ENCODE measurements at places on chromosomes 7 and 10.

GRCh38 chr10:71641986-71642385 is 77.6 kb downstream of the C10orf105 start:
- DNase-seq: no peak

DNA sequence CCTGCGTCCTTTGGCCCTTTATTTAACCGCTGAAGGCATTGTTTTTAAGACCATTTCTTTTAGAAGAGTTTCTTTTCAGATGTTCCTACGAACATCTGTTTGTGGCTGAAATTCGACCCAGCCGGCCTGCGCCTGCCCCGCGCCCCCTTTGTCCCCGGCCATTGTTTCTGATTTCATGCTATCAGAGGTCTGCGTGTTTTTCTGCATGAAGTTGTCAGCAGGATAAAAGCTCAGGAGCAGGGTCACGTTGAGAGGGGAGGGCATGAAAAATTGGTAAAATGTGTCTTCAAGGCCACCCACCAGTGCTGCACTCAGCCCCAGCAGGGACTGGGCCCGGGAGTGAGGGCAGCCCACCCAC is 43.1 kb downstream of the NKX6-2 start:
- no peak for DNase-seq

GRCh38 chr7:33554576-33554975 is 350.8 kb upstream of the BMPER start:
- no peak for DNase-seq

DNA sequence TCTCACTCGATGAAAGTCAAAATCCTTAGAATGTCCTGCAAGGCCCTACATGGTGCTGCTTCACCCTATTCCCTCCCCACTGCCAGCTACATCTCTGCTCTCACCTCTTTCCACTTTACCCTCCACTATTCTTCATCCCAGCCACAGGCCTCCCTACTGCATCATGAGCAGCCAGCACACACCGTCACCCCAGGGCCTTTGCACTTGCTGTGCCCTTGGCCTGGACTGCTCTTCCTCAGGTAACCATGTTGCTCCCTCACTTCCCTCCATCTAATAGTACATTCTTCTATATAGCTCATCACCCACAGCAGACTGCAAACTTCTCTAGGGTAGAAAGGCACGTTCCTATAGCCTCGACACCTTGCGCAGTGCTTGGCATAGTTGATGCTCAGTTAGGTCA is 167.7 kb downstream of the SH3PXD2A start:
- no peak for DNase-seq

- DNase-seq: no peak
Observed at GRCh38 chr7:17681965-17682364, 258.3 kb downstream of the SNX13 start.

GRCh38 chr10:88232029-88232895 is 350.9 kb downstream of the RNLS start:
- DNase-seq: peak; percentile 26

GRCh38 chr7:149885191-149886017 is 11.6 kb downstream of the ATP6V0E2 start:
- no peak for DNase-seq

GRCh38 chr7:74181821-74182220 is 7.7 kb downstream of the EIF4H start:
- DNase-seq: no peak

DNA sequence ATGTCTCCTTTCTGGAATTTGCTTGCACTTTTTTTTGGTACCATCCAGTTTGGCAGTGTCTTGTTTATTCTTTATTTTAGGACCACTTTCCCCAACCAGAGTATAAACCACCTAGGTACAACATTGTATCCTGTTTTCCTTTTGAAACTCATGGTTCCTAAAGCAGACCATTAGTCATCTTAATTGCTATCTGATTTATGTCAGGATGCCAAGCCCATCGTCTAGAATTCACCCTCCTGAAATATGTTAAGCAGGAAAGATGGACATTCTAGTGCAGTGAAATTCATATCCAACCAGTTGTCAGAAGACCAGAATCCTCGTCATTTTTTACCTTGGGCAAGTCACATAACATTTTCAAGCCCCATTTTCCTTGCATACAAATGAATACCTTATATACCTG is 223.6 kb upstream of the KMT2E start:
- no peak for DNase-seq

- DNase-seq: no peak
Observed at GRCh38 chr10:5268743-5269142, 72.1 kb downstream of the AKR1C4 start.

DNA sequence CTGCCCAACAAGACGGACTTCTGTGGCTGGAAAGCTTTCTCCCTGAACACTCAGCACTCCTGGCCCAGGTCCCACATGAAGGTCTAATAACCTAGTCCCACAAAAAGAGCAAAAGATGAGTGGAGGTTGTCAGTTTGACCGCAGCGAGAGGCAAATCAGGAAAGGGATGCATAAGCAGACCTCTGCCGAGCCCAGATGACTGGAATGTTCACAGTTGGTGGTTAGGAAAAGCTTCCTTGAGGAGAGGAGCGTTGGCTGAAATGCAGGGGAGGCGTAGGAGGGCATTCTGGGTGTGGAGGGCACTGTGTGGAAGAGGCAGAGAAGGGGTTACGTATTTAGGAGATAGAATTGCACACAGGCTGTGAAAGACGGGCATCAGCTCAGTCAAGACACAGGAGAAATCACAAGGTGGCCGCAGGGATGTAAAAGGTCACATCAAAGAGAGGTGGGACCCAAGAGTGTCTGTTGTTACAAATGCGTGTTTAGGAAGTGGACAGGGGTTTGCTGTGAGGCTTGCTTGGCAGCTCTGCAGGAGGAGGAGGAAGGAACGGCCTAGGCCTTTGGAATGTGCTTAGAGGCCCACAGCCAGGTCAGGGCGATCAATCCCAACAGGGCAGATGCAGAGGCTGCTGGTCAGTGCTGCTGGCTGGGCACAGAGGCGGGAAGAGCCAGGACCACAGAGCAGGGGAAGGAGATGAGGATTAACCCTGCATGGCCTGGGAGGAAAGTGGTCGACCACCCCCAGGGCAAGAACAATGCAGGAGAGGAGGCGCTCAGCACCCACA is 133.5 kb downstream of the VIPR2 start:
- DNase-seq: no peak

DNA sequence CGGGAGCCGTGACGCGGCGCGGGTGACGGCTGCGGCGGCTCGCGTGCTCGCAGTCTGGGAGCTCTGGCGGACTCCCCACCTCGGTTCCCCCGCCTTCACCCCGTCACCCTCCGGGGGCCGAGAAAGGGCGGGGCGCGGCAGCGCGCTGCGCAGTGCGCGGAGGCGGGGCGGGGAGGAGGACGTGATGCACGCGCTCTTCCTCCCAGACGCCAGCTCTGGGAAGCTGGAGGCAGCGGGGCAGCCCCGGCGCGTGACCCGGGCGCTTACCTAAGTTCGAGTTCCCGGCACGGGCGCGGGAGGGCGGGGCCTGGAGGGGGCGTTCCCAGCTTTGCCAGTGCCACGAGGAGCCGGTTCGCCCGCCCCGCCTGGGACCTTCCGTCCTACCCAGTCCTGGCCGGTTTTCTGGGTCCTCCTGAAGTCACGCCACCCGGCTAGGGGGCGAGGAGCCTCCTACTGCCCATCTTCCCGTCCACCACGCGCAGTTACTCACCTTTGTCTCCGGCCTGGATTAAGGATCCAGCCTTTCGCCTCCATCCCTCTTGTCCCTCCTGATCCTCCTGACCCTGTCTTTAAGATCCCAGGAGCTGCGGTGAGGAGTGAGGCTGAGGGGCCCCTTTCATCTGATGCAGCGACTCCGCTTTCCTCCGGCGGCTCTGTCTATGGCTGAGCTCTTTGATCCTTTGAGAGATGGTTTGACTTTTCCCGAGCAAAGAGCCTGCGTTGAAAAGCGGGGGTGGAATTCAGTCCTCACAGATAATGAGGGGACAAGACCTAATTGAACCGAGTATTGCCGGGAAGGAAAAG is 470 bp upstream of the NAMPT start:
- DNase-seq: peak; percentile 98

- no peak for DNase-seq
Observed at GRCh38 chr7:24974026-24974832, 5.7 kb downstream of the OSBPL3 start.

DNA sequence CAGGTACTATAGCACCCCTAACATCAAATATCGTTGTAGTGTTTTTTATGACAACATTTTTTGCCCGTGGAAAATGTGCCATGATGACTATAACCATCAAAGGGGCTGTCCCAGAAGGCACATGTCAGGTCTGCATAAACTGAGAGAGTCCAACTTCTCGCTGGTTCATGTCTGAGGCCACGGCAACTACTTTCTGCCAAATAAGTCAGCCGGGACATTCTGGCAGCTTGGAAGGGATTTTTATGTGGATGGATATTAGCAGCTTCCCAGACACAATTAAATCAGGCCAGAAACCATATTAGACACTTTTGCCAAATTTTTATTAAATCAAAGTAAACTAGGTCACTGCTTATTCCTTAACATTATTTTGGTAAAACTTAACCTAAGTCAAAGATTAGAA is 477.4 kb upstream of the FZD8 start:
- no peak for DNase-seq

DNA sequence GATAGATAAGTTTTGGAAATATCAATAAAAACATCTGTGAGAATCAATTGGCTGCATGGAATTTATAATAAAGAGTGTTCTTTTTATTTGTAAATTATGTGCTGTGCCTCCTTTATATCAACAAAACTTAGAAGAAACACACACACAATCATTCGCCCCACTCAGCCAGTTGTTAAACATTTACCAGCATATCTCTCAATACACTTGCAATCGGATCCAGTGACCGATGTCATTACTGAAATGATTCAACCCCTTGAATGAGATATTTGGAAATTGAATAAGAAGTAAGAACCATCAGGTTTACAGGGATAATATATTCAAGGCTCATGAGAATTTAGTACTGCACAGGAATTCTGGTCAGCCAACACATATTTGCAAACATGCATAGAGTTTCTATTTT is 35.6 kb downstream of the TAF3 start:
- DNase-seq: no peak

DNA sequence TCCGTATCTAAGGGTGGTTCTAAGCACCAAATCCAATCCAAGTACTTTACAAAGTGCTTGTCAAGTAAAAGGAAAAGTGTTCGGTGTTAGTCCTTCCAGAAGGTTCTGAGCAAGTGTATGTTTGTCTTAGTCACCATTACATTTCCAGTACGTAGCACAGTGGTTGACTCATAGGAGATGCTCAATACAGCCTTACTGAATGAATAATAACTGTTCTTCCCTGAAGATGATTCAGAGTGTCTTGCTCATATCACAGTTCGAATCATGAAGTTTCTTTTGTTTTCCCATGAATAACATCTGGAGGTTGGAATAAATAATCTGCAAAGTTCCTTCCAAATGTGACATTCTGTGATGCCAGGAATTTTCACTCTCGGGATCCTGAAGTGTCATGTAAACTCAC is 53.4 kb downstream of the WNT2 start:
- DNase-seq: no peak

DNA sequence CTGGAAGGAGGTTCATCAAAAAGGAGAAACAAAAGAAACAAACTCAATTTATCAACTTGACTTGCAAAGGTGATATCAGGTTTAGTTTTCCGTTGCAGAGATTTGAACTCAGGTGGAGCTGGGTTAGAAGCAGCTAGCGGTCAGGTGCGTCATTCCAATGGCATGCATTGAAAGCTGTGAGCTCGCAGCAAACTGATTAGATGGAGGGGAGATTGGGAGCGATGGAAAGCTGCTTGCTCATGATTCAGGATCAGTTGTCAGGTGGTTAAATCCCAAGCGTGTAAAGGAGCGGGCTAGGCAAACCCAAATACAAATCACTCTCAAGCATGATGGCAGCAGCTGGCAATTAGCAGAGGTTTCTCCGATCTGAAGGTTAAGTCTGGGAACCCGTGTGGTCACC is 49.3 kb upstream of the AFAP1L2 start:
- DNase-seq: no peak

DNA sequence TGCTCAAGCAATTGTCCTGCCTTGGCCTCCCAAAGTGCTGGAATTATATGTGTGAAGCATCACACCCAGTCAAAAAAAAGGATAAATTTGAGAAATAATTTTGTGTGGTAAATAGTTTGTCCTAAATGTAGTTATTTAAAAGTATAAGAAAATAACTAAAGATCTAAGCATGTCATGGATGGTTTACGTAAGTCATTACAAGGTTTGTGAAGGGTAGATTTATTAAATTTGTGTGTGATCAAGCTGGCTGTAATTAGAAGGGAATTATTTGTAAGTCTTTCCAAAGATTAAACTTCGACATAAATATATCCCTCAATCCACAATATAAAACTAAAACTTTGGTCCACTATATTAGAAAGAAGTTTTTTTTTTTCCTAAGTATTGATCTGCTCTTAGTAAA is 28.6 kb downstream of the ORC5 start:
- DNase-seq: peak; percentile 46

- no peak for DNase-seq
Observed at GRCh38 chr10:90674461-90674860, 183.4 kb downstream of the HTR7 start.
